ENCODE measurements at places on chromosomes 16 and 17. TPM values are rescaled to one million over a fixed set of nuclear protein-coding genes. Genes with fewer than 3 reads are reported as not detected.

NECAB2 gene
- 2.7 TPM for total RNA-seq

YPEL3 gene
- 107 TPM for total RNA-seq

KRT39 gene
- total RNA-seq: not detected

NLRC5 gene
- total RNA-seq: 0.18 TPM

KRT33A gene
- not detected for total RNA-seq

TMEM220 gene
- total RNA-seq: 0.15 TPM

All from cardiac muscle cell (in vitro differentiated cells and primary cell).